Caco-2 (cell line): ENCODE measurements at places on chromosomes 5 and 9.

DNA sequence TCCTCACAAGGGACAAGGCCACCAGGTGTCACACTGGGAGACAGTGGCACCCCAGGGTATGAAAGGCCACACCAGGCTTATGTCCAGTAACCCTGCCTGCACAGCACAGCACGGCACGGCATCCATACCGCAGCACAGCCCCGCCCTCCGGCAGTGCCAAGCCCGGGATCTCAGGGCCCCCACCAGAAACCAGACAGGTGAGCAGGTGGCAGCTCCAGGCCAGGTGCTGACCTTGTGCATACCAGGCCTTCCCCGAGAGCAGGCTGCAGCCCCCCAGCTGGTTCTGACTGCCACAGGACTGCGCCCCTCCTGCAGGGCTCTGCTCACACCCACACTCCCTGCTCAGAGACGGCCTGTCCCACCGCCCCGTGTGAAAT, 56.5 kb downstream of the ADAMTS2 start:
- peak; percentile 10 for DNase-seq

- peak; percentile 19 for DNase-seq
These were observed 85.8 kb upstream of the ALDH1A1 start for GRCh38 chr9:73038613-73039012.

- no peak for DNase-seq
These were observed 8.5 kb upstream of the AMBP start for GRCh38 chr9:114086607-114087006.

GRCh38 chr9:5835808-5836207, 2.9 kb upstream of the ERMP1 start:
- DNase-seq, result no peak

DNA sequence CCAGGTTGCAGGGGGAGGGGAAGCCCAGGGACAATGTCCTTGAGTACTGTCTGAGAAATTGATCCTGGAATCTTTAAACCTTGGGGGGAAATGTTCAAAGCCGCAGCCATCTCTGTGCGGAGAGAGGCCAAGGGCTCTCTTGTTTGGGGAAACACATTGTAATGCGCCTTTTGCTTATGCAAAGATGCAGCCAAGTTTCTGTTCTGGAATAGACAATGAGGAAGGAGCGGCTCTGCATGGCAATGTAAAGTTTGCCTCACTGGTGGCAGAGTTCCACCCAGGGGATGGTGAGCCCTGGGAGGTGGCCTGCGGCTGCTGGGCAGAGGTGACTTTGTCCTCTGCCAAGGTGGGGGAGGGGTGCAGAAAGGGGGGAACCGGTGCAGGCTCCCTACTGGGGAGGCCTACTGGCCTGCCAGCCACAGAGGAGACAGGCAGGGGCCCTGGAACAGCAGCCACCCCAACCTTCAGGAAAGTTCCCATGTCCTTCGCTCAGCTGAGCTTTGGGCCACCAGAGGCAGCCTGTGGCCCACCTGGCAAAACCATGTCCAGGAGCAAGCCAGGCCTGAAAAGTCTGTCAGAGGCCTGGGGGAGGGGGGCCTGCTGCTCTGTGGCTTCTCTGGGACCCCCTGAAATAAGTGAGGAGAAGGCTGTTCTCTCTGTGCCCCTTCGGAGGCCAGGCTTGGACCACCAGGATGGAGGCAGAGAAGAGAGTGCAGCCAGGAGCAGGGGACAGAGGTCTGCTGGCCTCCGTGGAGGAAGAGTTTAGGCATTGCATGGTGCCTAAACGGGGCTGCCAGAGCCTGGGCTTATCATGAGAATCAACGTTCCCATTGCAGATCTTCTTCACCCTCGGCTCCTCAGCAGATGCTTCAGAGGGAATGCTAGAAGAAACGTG, 127.8 kb downstream of the ZNF354C start:
- DNase-seq, result no peak

DNA sequence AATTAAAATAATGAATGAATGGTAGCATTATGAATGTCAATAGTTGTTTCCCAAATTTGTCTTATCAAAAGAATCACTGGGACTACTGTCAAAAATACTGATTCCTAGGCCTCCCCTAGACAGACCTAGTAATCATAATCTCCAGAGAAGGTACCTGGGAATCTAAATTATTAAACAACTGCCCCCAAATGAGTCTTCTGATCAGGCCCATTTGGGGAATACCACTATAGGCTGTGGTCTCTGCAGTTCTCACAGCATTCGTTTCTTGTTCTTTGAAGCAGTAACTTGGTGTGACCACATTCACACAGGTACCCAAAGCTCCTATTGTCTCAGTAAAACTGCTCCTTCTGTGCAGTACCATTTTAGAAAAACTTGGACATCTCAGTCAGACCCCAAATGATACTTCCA, 230.9 kb downstream of the PIK3R1 start:
- no peak for DNase-seq
